ENCODE measurements at places on chromosomes 7 and 10. TPM values are rescaled to one million over a fixed set of nuclear protein-coding genes. Genes with fewer than 3 reads are reported as not detected.

DNA sequence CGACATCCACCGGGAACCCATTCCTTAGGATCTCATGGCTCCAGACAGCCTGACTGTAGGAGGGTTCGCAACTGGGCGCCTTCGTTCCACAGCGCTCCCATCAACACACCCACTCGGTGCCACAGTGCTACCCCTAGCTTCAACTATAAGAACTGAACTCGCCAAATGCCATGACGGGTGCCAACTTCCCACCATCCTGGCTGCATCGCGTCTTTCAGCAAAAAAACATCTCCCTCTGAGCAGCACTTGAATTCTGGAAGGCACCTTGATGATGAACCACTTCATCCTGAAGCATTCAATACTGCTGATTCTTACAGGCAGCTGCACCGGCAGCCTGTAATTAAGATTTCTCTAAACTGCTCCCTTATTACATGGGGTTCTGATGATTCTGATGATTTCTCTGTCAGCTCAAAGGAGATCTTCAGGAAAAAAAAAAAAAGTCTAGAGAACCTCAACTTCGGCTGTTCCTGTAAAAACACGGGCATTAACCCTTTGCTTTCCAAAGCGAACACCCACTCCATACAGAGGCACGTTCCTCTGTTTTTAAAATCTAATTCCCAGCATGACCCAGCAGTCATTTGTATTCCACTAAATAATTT, 1.3 kb downstream of the CYTH3 start:
- peak overlapping the region; percentile 99 for H3K4me3 ChIP-seq
- H3K27ac ChIP-seq, result peak overlapping the region; percentile 93
- H3K27me3 ChIP-seq, result no peaks in the 10 kb centered on the region
- H3K36me3 ChIP-seq, result no peaks in the 10 kb centered on the region
- peaks cover 59% of the 10 kb centered on the region for H3K4me1 ChIP-seq

DNA sequence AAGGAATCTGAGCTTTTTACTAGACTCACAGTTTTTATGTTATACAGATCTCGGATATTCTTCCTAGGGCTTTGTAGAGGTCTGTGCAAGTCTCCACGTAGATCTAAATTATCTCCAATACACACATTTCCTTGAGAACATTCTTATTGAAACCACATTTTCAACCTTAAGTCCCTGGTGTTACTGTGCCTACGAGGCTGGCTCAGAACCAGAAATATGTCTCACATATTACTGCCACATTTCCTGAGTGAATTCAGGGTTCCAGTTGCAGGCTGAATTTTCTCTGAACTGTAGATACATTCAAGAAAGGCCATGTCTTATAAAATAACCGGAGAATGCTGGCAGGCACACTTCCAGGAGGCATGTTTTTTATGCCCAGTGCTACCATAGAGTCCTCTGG, 46.5 kb downstream of the INHBA start:
- no peak overlapping the region for H3K4me3 ChIP-seq
- H3K4me1 ChIP-seq, result no peaks in the 10 kb centered on the region
- no peaks in the 10 kb centered on the region for H3K36me3 ChIP-seq
- DNase-seq, result no peak
- no peak overlapping the region for H3K27ac ChIP-seq

DNA sequence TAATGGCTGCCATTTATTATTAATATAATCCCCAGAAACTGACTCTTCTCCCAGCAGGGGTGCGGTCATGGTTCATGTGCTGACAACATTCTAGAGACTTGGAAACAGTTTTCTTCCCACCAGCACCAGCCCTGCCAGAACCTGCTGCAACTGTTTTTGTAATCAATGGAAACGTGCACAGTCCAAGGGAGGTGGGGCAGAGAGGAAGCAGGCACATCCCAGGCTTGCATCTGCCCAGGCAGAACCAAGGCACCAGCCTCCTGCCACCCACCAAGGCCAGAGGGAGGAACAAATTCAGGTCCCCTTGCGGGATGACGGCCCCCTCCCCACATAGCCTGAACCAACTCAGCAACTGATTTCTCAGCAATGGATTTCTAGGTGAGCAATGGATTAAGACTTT, 119.0 kb downstream of the OAT start:
- peaks cover 13% of the 10 kb centered on the region for H3K4me1 ChIP-seq
- H3K4me3 ChIP-seq, result no peak overlapping the region
- no peak for DNase-seq
- H3K27ac ChIP-seq, result no peak overlapping the region
- no peaks in the 10 kb centered on the region for H3K27me3 ChIP-seq
- H3K36me3 ChIP-seq, result no peaks in the 10 kb centered on the region

GRCh38 chr10:73781548-73781878, 335 bp upstream of the CHCHD1 start:
- no peaks in the 10 kb centered on the region for H3K27me3 ChIP-seq
- H3K27ac ChIP-seq, result peak overlapping the region; percentile 90
- no peaks in the 10 kb centered on the region for H3K36me3 ChIP-seq
- peaks cover 55% of the 10 kb centered on the region for H3K4me1 ChIP-seq

Gene CALHM2
- 5.0 TPM for total RNA-seq

All from esophagus squamous epithelium (tissue), 5 donors.